SW480 (cell line): ENCODE measurements at places on chromosomes 3 and 15.

DNA sequence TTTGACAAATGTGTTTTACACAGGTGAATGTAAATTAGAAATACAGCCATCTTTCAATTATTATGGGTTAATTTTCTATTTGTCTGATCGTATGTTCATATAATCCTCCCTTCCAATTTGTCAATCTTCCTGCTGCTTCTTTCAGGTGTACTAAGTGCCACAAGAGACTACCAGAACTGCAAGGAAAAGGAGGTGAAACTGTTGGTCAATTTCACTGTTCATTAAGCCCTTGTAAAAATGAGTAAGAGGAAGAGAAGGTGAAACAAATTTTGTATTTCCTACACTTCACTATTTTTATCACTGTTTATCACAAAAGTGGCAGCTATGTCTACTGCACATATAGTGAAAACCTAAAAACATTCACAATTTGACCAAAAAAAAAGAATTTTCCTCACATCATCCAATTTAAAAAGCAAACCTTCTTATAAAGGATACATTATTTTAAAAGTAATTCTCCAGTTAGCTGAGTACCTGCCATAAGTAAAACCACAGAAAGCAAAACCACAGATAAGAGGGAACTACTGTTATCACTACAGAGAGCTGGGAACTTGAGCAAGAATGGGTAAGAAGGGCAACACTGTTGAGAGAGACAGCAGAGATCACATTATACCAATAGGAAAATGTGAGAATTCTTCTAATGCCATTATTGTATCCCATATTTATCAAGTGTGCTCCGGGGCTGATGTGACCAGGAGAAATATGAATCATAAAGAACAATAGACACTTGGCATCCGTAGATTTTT, 163.0 kb downstream of the TBC1D5 start:
- no peak for DNase-seq

DNA sequence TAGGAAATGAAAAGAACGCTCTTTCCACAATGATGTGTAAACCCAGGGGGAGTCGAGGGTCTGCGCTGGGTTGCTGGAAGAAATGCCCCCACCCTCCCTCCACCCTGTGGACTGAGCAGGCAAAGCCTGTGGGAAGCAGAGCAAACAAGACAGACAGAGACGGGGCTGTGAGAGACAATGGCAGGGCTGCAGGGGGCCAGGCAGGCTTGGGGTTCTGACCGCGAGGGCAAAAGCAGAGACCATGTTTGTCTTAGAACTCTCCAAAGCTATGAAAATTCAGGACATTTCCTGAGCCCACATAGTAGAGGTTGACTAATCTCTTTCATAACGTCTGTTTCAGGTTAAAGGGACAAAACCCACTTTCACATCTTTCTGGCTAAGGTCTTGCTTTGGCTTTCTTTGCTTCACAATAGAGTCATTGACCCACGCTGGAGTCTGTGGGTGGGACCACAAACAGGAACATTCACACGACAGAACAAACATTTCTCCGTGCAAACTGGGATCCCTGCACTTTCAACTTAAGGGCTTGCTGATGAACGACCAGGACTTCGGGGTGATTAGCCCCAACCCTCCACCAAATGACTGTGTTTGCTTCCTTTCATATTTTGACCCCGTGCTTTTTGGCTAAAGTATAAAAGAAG, 156.0 kb upstream of the TPM1 start:
- DNase-seq = peak; percentile 12

GRCh38 chr3:184129012-184129411, 6.1 kb upstream of the EIF2B5 start:
- DNase-seq = peak; percentile 51

- DNase-seq = no peak
Measured at GRCh38 chr3:14235912-14236295, 57.3 kb downstream of the LSM3 start.

- no peak for DNase-seq
Measured at GRCh38 chr3:6928064-6928463, 67.1 kb downstream of the GRM7 start.

DNA sequence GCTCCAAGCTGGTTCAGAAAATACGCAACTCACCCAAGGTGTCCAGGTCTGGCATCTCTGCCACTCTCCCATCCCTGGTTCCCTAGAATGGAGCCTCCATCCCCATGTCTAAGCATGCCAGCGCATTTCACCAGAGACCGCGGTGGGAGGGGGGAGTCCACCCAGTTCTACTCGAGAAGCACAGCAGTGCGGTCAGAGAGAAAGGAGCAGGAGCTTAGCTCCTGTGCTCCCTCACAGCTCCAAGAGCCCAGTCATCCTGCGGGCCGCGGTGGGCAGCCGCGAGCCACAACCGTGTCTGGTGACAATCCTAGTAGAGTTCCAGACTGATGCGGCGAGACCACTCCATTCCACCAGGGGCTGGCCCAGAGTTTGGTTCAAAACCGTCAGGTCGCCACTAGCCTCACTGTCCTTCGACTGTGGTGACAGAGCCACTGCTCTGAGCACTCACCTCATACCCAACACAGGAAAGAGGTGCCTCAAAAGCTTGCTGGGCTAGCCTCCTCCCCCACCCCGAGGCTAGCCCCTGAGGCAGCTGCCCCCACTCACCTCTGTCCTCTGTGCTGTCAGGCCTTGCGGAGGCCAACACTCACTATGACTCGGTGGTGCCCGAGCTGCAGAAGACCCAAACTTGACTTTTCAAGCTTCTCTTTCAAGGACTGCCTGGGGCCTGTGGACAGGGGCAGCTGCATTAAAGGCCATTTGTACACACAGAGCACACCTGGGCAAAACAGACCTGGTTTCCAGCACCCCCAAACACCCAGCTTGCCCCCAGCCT, 185.4 kb downstream of the XXYLT1 start:
- DNase-seq = no peak

DNA sequence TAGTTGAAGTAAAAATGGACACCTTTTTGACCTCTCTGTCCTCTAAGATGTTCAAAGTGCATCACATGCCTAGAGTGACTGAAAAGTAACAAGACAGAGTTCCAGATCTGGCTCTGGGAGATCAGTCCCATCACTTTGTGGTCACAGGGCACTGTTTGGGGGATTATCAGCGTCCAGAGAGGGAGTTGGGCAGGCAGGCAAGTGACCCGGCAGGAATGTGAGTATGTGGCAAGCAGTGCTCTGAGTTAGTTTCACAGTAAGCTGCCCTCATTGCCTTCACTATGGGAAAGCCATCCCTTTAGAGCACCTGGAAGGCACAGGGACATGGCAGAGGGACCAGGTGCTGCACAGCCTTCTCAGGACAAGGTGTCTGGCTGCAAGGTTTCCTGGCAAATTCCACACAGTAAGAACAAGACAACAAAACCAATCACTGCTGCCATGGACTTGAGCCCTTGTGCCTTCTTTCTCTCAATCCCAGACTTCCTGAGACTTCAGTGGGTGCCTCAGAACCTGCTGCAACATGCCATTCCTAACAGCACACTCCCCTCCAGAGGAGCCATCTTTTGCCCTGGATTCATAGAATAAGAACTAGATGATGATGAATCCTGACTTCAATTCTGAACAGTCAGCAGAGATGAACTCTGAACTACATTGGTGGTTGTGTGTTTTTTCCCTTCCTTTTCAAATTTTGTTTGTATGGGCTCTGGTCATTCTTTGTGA, 55.2 kb downstream of the TIPARP start:
- no peak for DNase-seq

DNA sequence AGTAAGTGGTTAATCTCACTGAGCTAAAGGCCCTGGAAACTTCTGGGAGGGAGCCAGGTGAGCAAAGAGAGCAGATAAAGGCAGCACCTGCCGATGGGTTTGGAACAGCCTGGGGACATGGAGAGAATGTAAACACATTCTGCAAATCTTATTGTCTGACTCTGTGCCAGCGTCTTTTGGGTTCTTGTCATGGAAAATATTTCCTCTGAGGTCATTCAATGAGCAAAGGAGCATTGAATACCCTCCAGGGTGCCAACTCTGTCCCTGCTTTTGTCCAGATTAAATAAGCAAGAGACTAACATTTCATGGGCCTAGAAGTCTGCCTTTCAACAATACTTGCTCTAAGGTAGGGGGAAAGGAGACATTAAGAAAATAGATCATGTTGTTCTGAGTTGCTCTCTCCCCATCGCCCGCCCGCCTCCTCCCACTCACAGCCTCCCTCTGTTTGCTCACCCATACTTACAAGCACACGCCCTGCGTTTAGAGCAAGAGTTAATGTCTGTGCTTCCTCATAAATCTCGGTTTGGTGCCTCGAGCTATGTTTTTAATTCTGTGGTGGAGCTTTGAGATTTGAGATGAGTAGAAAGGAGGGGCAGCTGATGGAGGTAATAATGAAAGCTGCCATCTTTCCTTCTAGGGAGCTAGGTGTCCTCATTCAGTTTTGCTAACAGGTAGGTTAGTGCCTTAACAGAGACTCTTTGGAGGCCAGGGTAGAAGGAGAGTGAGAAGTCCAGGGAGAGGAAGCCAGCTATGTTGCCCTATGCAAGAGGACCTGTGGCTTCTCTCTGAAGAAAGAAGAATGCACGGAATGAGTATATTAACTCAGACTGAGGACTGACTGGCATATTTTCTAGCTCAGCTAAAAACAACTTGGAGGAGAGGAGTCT, 132.9 kb downstream of the TPRG1 start:
- DNase-seq = no peak

- no peak for DNase-seq
Measured at GRCh38 chr3:151925419-151925818, 52.0 kb downstream of the SUCNR1 start.

DNA sequence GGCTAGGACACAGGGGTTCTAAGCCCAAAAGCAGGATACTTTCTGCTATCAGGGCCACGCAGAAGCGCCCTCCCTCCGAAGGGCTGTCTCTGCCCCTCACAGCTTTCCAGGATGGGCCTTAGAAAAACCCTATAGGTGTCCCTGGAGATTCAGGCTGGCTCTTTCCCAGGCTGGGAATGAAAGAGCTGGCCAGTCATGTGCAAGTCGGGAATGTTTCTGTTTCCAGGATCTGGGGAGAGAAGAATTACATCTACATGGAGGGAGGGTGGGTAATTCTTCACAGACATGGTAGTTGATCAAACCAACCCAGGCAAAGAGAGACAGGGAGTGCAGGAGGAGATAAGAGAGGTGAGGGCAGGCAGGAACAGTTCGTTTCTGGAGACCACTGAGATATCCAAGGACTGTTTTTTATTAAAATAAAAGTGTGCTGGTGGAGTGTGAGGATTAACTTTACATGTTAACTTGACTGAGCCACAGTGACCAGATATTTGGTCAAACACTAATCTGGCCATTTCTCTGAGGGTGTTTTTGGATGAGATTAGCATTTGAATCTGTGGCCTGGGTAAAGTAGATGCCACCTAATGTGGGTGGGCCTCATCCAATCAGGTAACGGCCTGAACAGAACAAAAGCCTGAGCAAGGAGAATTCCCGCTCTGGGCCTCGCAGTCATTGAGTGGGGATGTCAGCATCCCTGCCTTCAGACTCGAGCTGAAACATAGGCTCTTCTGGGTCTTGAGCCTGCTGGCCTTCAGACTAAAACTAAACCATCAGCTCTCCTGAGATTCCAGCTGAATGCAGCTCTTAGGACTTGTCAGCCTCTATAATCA, 15.3 kb downstream of the NUP210 start:
- DNase-seq = no peak

GRCh38 chr3:115785782-115786181, 162.5 kb downstream of the GAP43 start:
- no peak for DNase-seq

- no peak for DNase-seq
Measured at GRCh38 chr3:64228110-64228509, 2.8 kb upstream of the PRICKLE2 start.

DNA sequence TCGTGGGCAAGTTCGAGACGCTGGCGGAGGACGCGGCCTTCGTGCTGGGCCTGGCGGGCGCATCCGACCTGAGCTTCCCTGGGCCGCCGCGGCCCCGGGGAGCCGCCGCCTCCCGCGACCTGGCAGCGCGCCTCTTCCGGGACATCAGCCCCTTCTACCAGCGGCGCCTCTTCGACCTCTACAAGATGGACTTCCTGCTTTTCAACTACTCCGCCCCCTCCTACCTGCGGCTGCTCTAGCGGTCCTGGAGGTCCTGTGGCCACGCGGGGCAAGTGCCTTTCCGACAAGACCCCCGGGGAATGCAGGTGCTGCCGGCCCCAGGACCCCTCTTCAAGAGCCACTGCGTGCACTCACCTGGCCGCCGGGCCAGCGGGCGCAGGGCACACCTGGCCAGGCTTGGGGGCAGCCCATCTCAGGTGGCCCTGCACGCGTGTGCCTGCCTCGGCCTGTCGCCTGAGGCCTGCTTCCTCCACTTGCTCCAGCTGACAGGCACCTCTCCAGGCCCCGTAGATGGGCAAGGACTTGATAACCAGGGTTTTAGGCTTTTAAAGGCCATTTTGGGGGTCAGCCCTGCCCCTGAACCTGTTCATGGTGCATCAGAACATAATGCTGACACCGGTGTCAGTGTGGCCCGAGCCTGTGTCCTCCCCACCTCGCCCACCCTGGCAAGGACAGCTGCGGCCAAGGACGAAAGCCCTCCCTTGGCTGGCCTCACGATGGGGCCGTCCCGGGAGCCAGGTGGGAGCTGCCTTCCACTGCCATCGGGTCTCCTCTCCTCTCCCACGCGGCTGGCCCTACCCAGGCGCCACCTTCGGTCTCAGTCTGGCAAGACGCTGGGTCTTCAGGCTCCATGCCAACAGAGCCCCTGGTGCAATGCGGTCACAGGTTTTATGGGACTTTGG, 16.1 kb downstream of the C3orf22 start:
- no peak for DNase-seq

- DNase-seq = no peak
Measured at GRCh38 chr3:123618768-123619484, 34.1 kb upstream of the HACD2 start.

- no peak for DNase-seq
Measured at GRCh38 chr15:100277087-100277855, 64.5 kb downstream of the ADAMTS17 start.
